Hematopoietic multipotent progenitor cell (in vitro differentiated cells): ENCODE measurements at places on chromosomes 4 and X. TPM values are rescaled to one million over a fixed set of nuclear protein-coding genes. Genes with fewer than 3 reads are reported as not detected.

SYTL4 gene
- total RNA-seq: 11.3 TPM

TLR3 gene
- 3.2 TPM for total RNA-seq

SULT1B1 gene
- 0.27 TPM for total RNA-seq

GAB3 gene
- 49.5 TPM for total RNA-seq

TCEAL7 gene
- 0.27 TPM for total RNA-seq

ABCG2 gene
- total RNA-seq: 1.1 TPM
